ENCODE measurements at places on chromosomes 7 and 10.

- no peak for DNase-seq
These were observed 13.9 kb downstream of the TRIM8 start for GRCh38 chr10:102657984-102658724.

DNA sequence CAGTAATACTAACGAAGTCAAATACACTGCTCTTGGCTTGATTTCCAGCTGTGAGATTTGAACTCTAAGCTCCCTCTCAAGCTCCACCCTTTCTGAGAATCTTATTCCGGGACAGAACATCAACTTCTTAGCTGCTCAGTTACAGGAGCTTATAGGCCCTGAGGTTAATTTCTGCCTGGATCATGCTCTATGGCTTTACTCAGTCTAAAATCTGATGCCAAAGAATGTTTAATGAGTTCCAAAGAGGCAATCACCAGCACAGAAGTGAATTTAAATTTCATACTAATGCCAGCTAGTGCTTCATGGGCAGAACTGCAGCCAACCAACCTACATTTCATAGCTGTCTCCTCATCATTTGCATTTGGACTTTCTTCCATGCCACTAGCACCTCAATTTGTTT lies 707.2 kb downstream of the MAGI2 start:
- DNase-seq, result no peak

- DNase-seq, result no peak
These were observed 16.4 kb downstream of the FAM241B start for GRCh38 chr10:69646185-69647060.

GRCh38 chr7:131010717-131011431 lies 276.9 kb upstream of the KLF14 start:
- DNase-seq, result no peak

- DNase-seq, result no peak
These were observed 111.0 kb downstream of the LMBR1 start for GRCh38 chr7:156781972-156782371.

DNA sequence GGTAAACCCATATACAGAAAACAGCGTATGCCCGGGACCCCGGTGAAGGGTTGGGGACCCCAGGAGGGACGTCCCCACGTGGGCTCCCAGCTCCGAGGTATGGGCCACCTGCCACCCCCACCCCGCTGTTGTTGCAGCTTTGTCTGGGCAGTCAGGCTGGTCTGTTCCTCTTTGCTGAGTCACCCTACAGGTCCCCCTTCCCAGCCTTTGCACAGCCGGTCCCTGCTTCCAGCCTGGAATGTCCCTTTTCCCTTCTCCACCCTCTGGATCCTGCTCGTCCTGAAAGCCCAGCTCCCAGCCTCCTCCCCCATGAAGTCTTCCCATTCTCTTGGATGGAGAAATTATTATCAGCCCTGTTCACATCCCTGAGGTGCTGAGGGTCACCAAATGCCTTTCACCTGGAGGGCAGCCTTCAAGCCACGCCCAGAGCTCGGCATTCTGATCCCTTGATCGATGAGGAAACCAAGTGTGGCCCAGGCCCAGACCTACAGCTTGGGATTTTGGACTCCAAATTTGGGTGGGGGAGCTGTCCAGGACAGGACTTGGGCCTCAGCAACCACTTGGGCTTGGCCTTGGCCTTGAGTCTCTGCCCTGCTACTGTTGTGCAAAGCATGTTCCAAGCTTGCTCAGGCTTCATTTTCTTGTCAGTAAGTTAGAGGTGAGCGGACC lies 2.6 kb downstream of the CLDN4 start:
- DNase-seq, result no peak

DNA sequence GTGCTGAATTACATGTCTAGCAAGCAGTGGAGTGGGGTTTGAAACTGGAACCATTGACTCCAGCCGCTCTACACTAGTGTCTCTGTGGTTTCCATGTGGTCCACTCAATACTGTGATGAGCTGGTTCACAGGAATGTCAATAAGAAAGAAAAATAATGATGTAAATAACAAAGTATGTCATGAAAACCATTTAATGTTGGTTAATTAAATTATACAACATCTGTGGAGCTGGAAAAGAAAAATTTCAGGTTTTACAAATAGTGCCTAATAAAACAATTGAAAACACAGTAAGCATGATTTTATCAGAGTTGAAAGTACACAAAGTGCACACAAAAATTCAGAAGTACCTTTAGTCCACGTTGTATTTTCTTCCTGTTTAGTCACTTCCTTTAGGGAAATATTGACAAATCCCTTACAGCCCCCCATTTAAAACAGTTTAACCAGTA lies 28.7 kb upstream of the NAMPT start:
- no peak for DNase-seq

DNA sequence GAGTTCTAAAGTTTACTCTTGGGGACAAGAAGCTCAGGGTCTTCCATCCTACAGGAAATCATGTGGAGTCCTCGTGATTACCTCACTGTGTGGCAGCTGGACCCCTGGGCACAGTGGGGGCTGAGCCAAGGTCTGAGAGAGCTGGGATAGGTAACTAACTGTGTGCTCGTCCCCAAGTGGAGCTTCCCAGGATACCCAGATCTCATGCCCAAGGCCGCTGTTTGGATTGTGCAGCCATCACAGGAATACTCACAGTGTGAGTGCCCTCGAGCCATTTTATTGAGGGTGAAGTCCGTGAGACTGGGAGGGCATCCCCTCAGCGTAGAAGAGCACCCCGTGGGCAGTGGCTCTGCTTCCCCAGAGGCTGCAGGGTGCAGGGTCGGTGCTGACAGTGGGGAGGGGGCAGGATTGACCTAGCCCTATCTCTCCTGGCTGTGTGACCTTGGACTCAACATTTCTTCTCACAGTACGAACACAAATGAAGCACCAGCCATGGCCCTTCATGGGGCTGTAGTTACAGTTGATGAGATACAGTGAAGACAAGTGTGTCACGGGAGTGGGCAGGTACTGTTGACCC lies 69.6 kb upstream of the LEP start:
- DNase-seq, result no peak

- no peak for DNase-seq
These were observed at the start of gene KNDC1 for GRCh38 chr10:133159950-133160825. KNDC1 (plus strand) TSS chr10:133160219; CDS start chr10:133160468, 249 bp downstream.

- no peak for DNase-seq
These were observed 61.6 kb downstream of the TCERG1L start for GRCh38 chr10:131249955-131250344.

DNA sequence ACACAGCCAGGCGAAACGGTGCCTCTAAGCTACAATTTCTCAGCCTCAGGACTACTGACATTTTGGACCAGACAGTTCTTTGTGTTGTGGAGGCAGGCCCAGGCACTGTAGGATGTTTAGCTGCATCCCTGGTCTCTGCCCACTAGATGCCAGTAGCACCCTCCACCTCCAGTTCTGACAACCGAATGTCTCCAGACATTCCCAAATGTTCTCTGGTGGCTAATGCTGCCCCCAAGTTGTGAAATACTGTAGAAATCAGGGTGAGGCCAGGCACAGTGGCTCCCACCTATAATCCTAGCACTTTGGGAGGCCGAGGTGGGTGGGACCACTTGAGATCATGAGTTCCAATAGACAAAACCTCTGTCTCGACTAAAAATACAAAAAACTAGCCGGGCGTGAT lies 18.2 kb downstream of the HNRNPF start:
- no peak for DNase-seq

DNA sequence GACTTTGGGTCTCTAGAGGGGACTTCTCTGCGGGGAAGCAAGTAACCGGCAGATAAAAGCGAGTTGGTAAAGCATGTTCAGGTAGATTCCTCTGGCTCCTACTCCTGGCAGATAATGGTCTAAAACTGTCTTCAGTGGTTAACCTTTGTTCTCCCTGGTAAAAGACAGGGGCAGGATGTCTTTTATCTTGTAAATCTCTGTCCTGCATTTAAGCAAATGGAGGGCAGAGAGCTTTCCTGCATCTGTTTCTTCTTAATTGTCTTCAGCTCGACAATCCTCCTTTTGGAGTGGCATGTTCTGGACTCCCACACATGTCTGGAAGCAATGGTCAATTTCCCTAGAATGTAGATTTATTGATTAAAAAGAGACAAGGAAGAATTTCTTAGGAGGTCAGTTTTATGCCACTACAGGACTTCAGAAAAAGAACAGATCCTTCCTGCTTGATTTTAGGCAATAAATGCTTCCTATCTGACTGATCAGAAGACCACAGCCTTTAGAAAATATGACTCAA lies 16.6 kb downstream of the C7orf33 start:
- no peak for DNase-seq

All from activated T-helper 1 cell treated with anti-CD3 and anti-CD28 coated beads, Interleukin-2, amount 50 U/mL, for 16 hours (primary cell).